ENCODE measurements at places on chromosomes 1 and 21.

DNA sequence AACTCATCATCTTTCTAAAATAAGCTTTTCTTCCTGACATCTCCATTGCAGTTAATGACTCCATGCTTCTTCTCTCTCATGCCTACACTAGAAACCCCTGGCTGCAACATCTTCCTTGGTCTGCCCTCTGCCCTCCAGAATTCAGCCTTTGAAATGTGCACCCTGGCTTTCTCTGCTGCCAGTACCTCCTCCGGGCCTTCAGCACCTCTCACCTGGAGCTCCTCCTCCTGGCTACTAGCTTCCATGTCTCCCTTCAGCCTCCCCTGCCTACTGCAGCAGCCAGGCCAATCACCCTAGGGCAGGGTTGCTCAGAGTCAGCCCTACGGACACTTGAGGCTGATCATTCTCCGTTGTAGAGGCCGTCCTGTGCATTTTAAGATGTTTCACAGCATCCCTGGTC is 18.3 kb downstream of the SUSD4 start:
- DNase-seq: no peak

GRCh38 chr1:92484472-92485380 is 2.0 kb downstream of the GFI1 start:
- DNase-seq: no peak

- no peak for DNase-seq
Measured at GRCh38 chr1:4734791-4735190, 80.4 kb downstream of the AJAP1 start.

GRCh38 chr1:167551362-167551761 is 2.2 kb downstream of the CREG1 start:
- DNase-seq: no peak

DNA sequence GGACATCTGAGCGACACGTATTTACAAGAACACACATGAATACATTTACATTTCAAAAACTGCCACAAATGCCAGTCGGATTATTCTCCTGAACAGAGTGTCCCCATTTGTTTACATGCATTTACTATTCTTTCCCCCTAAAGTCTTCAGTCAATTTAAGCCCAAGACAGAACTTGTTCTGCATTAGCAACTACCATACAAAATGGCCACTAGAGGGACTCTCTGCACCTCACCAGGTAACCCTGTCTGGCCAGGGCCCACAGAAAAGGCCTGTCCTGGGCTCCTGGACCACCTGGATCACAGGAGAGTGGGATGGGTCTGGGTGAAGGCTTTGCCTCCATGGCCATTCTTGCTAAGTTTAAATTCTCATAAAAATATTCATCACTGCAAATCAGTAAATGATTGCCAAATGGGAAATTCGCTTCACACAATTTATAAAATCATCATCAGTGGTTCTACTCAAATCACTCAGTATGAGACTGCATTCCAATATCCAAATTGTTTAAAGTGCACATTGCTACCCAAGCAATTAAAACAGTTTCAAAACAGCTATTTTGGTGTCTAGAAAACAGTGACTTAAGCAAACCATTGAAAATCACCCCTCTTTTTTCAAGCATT is 12.5 kb upstream of the GUCA2A start:
- DNase-seq: no peak

Data from muscle of back (tissue), 13 donors.